ENCODE measurements at places on chromosomes 16 and 17.

GRCh38 chr17:31494259-31495021 lies 103.0 kb downstream of the RAB11FIP4 start:
- no peak for DNase-seq

DNA sequence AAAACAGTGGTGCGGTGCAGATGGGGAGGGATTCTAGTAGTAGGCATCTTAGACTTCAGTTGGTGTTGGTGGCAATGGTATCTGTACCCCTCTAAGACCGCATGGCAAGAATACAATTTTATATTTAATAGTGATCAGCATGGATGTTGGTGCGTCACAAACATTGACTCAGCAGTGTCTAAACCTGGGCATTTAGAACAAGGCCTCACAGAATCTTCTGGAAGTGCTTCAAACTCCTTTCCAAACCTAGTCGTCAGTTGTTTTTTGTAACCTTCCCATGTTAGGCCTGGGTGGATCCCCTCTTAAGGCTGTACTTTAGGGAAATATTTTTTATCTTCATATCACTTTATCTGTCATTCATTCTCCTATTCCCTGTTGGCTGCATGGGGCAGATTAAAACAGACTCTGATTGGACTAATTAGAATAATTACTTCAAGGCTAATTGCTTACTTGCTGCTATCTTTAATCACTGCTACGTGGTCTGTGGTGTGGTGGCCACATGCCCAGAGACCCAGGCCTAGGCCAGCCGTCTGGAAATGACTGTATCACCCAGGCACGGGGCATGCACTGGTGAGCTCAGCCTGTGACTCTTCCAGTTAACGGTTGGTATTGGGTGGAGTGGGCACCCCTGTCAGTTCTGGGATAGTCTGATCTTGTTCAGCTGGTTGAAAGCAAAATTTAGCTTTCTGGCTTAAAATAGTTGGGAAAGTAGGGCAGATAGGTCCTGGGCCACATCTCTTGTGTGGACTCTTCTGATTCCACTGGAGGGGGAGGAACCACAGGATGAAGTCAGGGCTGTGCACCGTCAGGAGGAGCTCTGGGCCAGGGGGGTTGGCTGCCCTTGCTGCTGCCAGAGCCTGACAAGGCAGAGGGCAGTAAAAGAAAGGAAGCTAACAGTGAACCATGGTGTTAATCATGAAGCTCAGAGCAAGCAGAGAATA lies 4.5 kb downstream of the ALKBH5 start:
- no peak for DNase-seq

GRCh38 chr17:29713626-29714025 lies 90.9 kb upstream of the CORO6 start:
- DNase-seq: no peak

GRCh38 chr17:46928467-46929261 lies 5.7 kb downstream of the GOSR2 start:
- DNase-seq: no peak

- no peak for DNase-seq
These were observed 46.4 kb downstream of the TNFRSF13B start for GRCh38 chr17:16925461-16926060.

- DNase-seq: no peak
These were observed 68.2 kb upstream of the XYLT1 start for GRCh38 chr16:17538927-17539326.

GRCh38 chr17:8749616-8750015 lies 5.0 kb upstream of the CCDC42 start:
- no peak for DNase-seq

GRCh38 chr16:10599626-10600025 lies 19.2 kb upstream of the EMP2 start:
- no peak for DNase-seq

GRCh38 chr16:78746718-78747117 lies 647.3 kb downstream of the WWOX start:
- DNase-seq: no peak

GRCh38 chr17:15284537-15284936 lies 19.4 kb upstream of the PMP22 start:
- DNase-seq: no peak

- DNase-seq: no peak
These were observed 17.1 kb downstream of the CSNK1D start for GRCh38 chr17:82256242-82256885.

GRCh38 chr16:27350006-27350405 lies 36.2 kb downstream of the IL4R start:
- DNase-seq: no peak

DNA sequence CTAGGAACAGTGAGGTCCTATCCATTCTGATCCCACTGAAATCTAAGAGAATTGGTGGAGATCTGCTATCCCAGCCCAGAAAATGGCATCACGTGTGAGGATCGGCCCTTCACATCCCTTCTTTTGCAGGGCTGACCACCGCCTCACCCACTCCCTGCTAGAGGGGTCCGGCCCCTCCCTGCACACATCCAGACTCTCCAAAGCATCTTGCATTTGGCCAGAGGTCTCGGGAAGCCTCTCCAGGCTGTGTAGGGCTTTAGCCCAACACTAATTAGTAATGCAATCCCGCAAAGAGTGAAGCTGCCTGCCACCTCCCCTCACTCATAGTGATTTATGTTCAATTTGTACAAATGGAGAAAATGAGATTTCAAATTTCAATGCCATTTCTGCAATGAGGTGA lies 434.4 kb upstream of the ZFHX3 start:
- DNase-seq: no peak

DNA sequence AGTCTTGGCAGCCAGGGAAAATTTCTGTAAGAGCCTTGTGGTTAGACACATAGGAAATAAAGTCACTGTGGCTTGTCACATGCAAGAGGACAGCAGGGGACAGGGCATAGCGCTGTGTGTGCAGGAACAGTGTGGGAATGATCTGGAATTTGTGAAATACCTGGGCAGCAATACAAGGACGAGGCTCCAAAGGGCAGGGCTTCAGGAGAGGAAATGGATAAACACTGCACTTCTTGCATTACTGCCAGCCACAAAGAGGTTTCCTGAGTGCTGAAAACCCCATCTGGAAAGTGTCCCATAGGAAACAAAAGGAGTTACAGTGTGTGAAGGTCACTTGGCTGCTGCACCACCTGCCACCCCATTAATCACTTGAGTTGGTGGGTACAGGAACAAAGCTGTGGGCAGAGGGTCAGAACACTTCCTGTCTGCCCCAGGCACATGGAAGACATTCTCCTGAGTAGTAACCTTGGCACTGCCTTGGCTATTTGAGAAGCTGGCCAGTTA lies 12.1 kb upstream of the HP start:
- no peak for DNase-seq

Measured in stimulated activated CD4-positive, alpha-beta T cell treated with anti-CD3 and anti-CD28 coated beads, Interleukin-1b, Interleukin-23, amount 100 ng/mL, for 1 hour (primary cell).